Thyroid gland (tissue), 4 donors: ENCODE measurements at places on chromosomes 2 and 18. TPM values are rescaled to one million over a fixed set of nuclear protein-coding genes. Genes with fewer than 3 reads are reported as not detected.

ENOSF1 gene
- 115 TPM for total RNA-seq

PCARE gene
- not detected for total RNA-seq

UGT1A1 gene
- 0.45 TPM for total RNA-seq

GRCh38 chr2:164745012-164745797 lies 96.4 kb downstream of the COBLL1 start:
- H3K4me3 ChIP-seq = no peak overlapping the region
- H3K27me3 ChIP-seq = no peaks in the 10 kb centered on the region
- no peak overlapping the region for H3K27ac ChIP-seq
- DNase-seq = no peak
- no peaks in the 10 kb centered on the region for H3K4me1 ChIP-seq
- H3K36me3 ChIP-seq = no peaks in the 10 kb centered on the region

DNA sequence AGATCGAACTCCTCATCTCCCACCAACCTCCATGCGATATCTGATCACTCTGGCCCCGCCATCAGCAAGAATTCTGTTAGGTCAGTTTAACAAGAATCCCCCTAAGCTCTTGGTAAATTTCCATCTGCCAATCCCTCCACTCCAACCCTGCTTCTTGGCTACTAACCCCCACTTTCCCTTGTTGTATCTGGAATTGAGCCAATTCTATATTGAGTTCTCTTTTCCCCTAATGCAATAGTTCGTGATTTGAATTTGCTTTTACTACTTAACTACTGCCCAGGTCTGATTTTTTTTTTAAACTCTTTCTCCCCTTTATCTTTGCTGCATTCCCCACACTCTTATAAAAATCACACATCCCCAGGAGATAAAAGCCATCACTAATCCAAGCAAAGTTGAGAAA lies 159.3 kb upstream of the STK17B start:
- H3K27me3 ChIP-seq = no peaks in the 10 kb centered on the region
- H3K4me3 ChIP-seq = no peak overlapping the region
- H3K27ac ChIP-seq = no peak overlapping the region
- H3K4me1 ChIP-seq = no peaks in the 10 kb centered on the region

DNA sequence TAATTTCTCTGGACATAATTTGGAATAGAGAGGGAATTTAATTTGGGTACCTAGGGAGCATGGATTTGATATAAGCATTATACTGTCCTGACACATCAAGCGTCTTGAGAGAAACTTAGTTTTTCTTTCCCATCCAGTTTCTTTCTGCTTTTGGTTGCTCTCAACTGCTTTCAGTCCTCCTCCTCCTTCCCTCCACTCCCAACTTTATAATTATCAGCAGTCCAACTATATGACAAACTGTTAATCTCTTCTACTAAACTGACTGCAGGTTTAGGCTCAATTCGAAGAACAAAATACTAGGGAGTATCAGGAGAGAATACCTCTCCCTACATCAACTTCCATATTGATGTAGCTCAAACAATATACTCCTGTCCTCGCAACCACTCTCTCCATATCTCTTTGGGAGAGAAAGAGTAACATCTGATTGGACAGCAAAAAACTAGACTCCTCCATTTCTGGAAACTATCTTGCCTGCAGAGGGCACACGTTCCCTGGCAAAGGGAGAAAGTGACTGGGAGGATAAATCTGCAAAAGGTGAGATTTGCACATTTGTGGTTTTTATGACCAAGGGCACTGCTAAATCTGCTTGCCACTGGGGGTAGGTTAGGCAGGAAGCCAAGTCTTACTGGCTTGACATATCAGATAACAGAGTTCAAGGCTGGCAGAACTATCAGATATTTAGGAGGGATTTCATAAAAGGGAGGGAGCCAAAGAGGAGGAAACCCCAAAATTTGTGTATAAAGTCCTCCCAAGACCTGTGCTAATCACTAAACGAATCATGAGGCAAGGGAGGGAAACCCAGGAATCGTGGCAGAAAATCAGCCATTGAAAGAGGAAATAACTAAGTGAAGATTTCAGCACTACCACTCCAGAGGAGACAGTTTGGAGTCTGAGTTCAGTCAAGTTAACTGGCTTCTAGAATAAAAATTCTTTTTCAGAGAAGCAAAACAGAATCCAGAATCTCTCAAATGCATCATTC lies 40.0 kb downstream of the ICA1L start:
- peak; percentile 41 for DNase-seq
- H3K36me3 ChIP-seq = no peaks in the 10 kb centered on the region
- H3K27ac ChIP-seq = no peak overlapping the region
- no peak overlapping the region for H3K4me3 ChIP-seq
- no peaks in the 10 kb centered on the region for H3K4me1 ChIP-seq
